ENCODE measurements at places on chromosomes 4 and X. TPM values are rescaled to one million over a fixed set of nuclear protein-coding genes. Genes with fewer than 3 reads are reported as not detected.

ADH4 gene
- total RNA-seq: 1.4 TPM

CNOT6L gene
- 35.8 TPM for total RNA-seq

SOD3 gene
- total RNA-seq: 215 TPM

DNA sequence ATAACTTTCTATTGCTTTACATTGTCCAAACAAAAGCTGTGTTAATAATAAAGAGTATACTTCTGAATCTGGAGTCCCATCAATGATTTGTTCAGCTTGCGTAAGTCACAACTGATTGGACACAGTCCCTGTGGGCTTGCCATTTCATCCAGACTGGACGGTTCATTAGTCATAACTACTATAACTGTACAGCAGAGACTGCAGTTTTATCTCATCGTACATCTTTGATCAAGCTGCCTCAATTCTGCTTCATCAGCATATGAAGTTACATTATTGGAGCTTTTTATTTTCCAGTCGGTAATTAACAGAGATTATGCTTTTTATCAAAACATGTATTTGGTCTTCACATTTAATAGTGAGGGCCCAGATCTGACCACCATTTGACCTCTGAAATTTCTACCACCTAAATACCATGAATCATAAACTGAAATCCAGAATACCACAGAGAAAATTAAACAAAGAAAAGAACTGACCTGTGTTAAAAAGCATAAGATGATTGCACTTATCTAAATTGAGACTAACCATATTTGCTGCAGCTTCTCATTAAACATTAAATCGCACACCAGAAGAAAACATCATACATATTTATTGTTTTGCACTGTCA lies 12.5 kb upstream of the MAB21L2 start:
- no peak for DNase-seq

DNA sequence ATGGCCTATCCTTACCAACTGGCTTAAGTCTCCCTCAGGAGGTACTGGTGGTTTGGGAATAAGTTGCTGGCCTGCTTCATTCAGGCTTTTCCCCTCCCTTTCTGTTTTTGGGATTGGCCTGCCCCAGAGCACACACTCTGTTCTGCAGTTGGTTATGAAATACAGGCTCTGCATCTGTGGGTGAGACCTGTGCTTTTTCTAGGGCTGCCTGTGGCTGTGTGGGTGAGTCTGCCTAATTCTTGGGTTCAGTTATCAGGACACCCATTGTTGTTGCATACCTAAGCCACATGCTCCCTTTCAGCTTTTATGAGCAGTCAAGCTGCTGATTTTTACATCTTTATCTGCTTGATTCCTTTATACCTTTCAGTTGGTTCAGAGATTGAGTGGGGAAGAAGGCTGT lies 19.0 kb upstream of the CWH43 start:
- no peak for DNase-seq

GRCh38 chr4:92047209-92047875 lies 256.4 kb upstream of the GRID2 start:
- no peak for DNase-seq

DNA sequence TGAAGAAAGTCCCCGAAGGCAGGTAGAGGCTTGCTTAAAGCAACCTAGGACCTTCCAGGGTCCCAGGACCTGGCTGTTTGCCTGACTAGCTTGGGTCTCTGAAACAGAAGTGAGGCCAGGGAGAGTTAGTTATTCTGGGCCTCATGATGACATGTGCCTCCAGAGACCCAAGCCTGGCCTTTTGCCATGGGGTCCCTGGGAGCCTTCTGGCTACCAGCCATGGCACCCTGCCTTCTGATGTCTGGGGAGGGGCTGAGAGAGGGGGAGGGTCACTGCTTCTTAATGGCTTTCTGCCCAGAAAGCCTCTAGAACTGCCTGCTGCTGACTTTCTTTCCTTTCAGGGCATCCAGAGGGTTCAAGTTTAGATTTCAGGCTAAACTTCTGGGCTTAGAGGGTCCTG lies 1.0 kb upstream of the STARD8 start:
- no peak for DNase-seq

DNA sequence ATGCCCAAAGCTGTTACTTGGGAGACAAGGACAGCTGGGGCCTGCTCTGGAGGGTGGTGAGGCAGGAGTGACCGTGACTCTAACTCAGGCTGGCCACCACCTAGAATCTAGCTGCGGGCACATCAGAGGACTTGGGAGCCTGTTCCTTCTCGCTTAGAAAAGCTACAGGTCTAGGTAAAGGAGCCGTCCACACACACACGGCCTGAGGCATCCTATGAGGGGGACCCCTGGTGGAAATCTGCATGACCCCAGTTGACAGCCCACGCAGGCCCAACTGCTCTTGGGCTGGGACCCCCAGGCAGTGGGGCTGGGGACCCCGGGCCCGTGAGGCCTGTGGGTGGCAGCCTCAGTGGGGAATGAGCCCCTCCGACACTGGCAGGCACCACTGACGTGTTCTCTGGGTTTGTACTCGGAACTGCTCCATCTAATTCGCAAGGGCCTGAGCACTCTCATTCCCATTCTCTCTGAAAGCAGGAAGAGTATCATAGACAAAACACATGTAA lies 75.6 kb downstream of the ACOX3 start:
- DNase-seq: no peak

DNA sequence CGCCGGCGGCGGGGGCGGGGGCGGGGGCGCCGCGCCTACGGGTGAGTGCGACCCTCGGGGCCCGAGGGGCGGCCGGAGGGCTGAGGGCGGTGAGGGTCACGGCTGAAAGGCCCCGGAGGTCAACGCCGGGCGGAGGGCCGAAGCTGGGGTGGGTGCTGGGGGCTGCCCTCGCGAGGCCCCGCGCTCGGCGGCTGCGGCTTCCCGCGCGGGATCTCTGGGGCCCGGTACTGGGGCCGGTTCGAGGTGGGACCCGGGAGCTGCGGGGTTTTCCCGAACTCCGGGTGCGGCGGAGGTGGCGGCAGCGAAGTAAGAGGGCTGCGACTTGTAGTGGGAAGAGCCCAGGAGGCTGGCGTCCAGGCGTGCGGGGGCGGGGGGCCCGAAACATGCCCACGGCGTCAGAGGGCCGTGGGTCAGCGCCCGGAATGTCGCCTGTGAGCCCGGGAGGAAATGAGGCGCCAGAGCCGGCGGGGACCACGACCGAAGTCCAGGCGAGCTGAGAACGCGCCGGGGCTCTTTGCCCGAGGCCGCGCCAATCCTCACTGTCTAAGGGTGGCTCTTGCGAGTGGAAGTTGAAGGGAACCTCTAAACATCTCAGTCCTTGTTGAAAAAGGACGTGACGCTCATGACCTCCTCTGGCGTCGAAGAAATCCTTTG lies 407 bp downstream of the IL13RA1 start:
- DNase-seq: peak; percentile 54

DNA sequence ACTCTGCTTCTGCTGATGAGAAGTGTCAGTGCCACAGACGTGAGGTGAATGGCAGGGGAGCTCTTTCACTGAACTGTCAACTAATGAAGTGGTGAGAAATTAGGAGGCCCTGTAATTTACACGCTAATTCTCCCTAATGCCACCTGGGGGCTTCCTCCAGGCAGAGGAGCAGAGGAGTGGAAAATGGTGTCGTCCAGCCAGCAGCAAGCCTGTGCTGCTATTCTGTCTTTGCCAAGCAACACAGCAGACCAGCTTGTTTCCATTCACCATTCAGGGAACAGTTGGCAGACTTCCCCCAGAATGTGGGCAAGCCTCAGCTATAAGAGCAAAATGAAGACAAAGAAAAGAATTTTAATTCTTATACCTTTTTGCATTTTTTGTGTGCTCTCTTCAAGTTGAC lies 245.2 kb upstream of the TET2 start:
- DNase-seq: peak; percentile 11

DNA sequence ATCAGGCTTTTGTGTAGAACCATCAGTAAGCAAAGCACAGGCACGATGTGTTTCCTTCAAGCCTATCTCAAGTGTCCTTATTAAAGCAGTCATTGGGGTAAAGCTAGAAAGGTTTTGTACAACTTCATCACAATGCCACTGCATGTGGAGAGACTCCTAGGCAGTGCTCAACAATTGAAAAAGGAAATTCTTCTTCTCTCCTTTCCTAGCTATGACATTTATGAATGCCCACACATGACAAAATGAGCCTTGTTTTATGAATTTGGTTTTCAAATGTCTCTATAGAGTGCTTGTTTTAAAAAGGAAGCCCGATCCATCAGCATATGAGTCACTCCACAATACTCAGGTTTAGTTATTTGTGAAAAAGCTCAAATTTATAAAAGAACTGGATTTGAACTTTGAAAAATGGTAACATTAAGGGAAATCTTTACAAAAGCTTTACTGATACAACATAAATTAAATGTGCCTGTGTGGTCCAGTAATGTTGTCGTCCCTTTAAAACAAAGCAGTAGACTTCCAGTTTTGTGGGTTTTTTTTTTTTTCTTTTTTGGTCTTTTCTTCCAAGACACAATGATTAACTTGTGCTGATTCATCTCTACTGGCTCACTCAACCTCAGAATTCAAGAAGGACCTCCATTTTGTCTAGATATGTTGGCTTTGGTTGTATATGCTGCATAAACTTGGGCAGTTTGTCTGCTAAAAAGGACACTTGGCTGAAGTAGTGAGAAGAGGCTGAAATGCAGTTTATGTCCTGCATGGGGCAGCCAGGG lies 273.8 kb downstream of the GASK1B start:
- DNase-seq: no peak

- DNase-seq: no peak
Observed at GRCh38 chr4:18954538-18954937, 933.0 kb upstream of the LCORL start.

GRCh38 chr4:8205241-8205707 lies 6.2 kb downstream of the SH3TC1 start:
- DNase-seq: no peak

- DNase-seq: no peak
Observed at GRCh38 chr4:182140547-182140946, 102.7 kb upstream of the TENM3 start.

- no peak for DNase-seq
Observed at GRCh38 chrX:38999967-39000745, 198.9 kb downstream of the MID1IP1 start.

DNA sequence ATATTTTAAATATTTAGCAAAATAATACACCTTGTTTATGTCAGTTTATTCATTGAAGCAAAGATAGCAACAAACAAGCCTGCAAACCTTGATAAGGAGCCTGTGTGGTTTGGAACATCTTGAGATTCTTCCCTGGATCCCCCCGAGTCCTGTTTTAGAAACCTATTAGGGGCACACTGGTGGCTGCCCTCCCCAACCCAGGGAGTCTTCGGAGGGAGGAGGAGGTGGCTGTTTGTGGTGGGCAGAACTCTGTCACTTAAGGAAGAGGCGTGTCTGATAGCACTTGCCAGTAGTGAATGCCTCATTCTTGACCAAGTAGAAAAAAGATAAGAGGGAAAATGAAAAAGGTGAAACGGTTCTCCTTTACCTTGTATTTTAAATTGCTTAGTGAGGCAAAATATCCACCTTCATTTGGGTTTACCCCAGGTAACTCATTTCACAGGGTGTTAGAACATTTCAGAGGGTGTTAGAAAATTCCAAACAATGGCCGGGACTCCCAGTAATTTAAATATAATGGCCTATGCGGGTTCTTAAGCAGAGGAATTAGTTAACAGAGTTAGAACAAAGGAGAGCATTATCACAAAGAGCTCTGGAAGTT lies 10.4 kb downstream of the KIT start:
- peak; percentile 23 for DNase-seq

DNA sequence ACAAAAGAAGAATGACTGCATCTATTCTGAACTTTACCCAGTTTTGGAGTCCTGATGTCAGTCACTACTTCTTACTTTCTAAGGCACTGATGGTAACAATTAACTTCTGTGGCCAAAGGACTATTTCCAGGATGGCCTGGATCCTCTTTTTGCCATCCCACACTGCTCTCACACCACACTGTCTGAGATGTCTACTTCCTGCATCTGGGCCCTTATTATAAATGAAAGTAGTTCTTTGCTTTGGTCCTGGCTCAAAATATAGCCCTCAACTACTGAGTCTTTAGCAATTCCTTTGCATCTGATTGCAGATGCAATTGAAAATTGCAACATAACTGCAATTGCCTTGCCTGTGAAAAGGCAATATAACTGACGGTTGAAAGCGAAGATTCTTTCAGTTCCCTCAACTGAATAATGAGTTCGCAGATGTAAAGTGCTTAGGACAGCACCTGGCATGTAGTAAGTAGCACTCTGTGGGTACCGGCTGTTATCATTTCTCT lies 44.2 kb downstream of the COQ2 start:
- no peak for DNase-seq

- no peak for DNase-seq
Observed at GRCh38 chr4:55458164-55458563, 62.4 kb downstream of the TMEM165 start.

DNA sequence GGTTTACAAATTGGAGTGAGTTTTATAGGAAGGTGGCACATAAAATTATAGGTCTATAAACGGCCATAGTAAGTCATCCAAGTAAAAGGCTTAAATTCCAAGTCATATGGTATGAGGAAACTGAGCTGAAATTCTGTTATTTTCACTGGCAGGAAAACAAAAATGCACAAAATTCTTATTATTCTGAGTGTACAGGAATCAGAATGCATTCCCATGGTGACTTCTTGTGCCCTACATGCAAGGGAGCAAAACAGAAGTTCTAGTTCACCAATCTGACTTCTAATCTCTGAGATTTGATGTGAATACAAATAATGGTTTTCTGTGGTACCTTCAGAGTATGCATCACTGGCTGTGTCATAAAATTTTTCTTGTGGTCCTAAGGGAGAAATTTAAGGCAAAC lies 102.9 kb downstream of the CLCN4 start:
- DNase-seq: no peak

Measured in thyroid gland (tissue), 4 donors.